ENCODE measurements at places on chromosomes 3 and 15.

DNA sequence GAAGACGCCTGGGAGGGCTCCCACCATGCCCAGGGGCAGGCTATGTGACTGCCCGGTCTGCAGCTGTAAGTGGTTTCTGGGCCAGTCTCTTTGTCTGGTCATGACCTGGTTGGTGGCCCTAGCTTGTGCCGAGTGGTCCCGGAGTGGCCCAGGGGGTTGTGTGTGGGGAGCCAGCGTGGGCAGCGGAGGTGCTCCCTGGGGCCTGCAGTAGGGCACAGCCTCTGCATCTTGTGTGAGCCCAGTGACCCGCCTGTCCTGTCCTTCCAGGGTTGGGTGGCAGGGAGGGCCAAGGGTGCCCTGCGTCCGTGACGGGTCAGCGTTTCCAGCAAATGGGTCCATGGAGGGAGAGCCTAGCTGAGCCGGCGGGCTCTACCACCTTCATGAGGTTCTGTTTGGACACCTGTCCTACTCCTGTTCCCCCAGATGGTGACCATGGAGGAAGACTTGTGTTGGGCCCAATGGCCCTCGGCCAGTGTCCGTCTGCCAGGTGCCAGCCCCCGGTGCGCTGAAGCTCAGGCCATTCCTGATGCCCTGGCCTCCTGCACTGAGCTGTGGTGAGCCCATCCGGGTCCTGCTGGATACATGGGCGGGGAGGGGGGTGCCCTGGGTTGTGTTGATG lies 215.4 kb downstream of the SNRPN start:
- DNase-seq, result no peak

- no peak for DNase-seq
Measured at GRCh38 chr3:43043793-43044192, 62.1 kb downstream of the POMGNT2 start.

DNA sequence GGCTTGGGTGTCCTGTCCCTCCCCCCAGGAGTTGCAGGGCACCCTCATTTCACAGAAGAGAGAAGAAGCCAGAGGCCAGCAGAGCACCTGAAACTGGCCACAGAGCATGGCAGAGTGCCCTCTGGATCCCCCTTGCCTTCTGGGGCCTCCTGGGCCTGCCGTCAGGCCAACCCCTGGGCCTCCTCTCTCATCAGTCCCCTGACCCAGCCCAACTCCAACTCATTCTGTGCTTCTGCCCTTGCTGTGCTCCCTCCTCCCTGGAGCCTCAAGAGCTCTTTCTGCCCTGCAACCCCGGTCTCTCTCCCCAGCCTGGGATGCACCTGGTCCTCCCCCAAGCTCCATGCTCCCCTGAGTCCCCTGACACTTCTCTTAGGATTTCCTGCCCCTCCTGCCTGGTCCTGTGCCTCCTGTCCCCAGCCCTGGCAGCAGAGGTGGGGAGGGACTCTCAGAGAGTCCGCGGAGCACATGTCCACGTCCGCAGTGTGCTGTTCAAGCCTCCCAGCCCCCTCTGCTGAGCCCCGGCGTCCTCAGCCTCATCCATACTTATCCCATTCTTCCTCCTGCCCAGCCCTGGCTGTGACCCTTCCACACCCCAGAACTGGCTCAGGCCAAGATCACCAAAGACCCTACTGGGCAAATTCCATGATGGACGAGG lies 30.5 kb upstream of the CACNA2D2 start:
- DNase-seq, result no peak

- no peak for DNase-seq
Measured at GRCh38 chr3:28645149-28645548, 296.5 kb upstream of the AZI2 start.

DNA sequence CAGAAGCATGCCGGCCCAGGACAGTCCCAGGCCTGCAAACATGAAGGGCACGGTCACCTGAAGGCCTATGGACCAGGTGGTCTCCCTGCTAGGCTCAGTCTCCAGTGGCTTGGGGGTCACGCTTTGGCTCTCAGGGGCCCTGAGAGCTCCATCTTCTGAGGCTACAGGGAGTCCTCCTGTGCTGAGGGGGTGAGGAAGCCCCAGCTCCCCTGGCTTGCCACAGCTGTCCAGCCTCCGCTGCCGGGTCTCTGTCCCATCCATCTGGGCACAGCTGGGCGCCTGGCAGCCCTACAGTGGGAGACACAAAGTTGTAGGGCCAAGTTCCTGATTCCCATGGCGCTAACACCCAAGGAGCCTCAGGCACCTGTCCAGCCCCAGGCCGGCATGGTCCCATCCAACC lies 16.0 kb downstream of the SLC41A3 start:
- DNase-seq, result no peak

GRCh38 chr3:190169243-190169642 lies 48.5 kb upstream of the P3H2 start:
- DNase-seq, result no peak

DNA sequence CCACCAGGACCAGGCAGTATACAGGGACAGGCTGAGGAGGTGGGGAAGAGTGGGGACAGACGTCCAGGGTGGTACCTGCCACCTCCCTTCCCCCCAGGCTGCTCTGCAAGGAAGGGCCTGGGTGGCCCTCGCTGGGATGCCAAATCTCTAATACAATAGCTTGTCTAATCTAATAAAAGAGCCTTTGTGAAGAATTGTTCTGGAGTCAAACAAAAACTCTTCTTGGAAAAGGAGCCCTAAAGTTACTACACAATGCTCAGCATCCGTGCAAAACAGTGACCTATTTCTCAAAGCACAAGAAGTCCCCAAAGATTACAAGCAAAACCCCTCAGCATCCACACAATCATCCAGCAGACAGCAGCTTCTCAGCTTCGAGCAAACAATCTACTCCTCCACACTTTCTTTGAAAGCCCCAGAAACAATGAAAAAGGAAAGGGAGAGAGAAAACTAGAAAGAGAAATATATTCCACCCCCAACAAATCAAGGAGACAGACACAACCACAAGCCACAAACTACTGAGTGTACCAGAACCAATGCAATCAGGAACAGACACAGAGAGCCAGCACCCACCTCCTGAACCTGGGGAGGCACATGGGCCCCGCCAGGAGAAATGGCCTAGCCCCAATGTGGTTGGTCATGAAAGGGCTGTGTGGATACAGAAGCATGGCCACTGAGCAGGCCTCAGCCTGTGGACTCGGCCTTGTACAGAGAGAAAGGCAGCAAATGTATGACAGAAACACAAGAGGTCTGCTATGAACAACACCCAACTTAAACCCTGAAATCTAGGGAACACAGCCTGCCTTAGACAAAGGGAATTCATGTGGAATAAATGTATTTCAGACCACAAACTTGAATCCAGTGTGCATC lies 177.1 kb upstream of the CHRNA7 start:
- no peak for DNase-seq

GRCh38 chr3:112897791-112898190 lies 51.1 kb upstream of the CD200R1L start:
- DNase-seq, result no peak

- no peak for DNase-seq
Measured at GRCh38 chr3:174098746-174099145, 701.2 kb downstream of the NLGN1 start.

DNA sequence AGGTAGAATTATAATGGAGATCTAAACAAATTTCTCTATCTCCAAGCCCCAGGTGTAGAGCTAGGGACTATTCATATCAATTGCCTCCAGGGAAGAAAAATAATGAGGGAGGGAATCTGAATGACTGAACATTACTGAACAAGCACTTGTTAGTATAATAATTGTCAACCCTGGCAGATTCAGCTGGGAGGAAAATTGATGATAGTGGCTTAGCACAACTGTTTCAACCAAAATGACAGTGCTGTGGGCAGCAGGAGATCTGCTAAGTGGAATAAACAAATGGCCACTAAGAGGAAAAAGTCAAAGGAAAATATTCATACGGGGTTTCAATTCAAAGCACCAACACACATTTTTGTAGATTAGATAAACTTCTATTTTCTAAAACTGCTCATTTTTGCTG lies 294.9 kb upstream of the ZNF385D start:
- no peak for DNase-seq

DNA sequence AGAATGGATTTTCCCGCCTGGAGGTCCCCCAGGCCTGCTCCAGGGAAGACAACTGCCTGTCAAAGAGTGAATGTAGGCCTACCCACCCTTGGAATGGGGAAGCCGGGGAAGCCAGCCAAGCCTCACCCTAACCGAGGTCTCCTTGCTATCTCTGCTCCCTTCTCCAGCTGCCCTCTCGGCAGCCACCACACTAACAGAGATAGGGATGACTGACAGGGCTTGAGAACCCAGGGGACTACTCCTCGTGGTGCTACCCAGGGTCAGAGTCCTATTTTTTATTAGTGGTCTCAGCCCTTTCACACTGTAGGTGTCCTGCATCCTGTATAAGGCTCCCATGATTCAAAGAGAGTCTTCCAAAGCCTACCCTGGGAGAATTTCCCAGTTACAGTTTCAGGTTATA lies 160.6 kb upstream of the CHRM5 start:
- DNase-seq, result no peak

DNA sequence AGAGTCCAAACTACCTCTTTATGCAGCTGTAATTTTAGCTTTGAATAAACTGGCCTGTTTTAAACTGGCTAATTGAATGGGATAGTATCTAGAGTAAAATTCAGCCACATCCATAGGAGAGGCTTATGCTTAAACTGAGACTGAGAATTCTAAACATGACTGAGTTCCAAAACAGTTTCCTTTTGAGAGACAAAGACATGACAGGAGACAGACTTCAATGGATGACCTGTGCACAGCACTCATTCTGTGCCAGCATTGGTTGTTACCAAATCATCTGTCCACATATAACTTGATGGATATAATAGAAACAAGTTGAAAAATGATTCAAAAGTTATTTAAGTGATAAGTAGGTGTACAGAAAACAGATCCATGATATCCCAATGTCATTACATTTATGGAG lies 20.9 kb downstream of the IL12A start:
- DNase-seq, result no peak

- DNase-seq, result no peak
Measured at GRCh38 chr3:174846055-174846454, 13.1 kb upstream of the NAALADL2 start.

DNA sequence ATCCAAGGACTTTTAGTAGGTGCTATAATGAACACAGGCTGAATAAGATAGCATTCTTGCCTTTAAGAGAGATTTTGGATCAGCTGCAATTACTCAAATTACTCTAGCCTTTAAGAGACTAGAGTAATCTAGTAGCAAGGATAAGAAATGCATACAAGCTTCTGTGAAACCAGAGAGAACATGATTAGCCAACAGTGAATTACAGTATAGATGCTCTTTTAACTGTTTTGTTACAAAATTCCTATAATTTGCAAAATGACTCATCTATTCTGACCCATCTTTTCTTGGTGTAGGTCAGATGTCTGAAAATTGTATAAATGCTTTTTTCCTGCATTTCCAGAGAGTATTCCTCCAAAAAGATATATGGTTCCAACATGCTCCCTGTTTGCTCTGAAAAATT lies 66.9 kb downstream of the CEP63 start:
- DNase-seq, result no peak

GRCh38 chr3:173977747-173978146 lies 580.2 kb downstream of the NLGN1 start:
- no peak for DNase-seq

DNA sequence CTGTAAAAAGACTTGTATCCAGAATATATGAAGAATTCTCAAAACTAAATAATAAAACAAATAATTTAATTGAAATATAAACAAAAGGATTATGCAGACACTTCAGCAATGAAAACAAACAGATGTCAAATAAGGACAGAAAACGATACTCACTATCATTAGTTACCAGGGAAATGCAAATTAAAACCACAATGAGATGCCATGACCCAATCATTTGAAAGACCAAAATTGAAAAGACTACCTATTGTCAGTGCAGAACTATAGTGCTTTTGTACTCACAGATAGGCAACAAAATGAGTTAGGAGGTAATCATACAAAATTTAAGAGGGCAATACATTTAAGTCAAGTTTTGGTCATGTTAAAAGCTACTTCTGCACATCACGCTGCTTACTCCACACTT lies 31.6 kb upstream of the OR5K4 start:
- no peak for DNase-seq

- DNase-seq, result peak; percentile 85
Measured at GRCh38 chr15:52078876-52079700, 33.5 kb downstream of the BCL2L10 start.

DNA sequence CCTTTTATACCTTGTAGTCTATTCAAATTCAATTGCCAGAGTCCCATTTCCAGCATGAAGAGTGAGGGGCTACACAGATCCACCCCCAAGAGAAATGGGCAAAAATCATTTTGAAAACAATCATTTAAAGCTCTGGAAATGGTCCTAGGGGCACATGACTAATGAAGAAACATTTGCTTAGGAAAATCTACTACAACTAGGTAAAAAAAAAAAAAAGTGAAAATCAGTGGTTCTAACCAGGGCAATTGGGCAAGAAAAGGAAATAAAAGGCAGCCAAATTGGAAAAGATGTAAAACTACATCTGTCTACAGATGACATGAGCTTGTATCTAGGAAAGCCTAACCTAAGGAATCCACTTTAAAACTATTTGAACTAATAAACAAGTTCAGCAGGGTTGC lies 9.4 kb downstream of the IMPG2 start:
- no peak for DNase-seq

- peak; percentile 19 for DNase-seq
Measured at GRCh38 chr3:33717616-33717865, 513 bp downstream of the CLASP2 start.

GRCh38 chr15:76084256-76084655 lies 24.5 kb downstream of the TMEM266 start:
- no peak for DNase-seq
